ENCODE measurements at places on chromosomes 2 and 18.
A peak's percentile ranks its signal among the peaks of the same experiment; 100 is the strongest.

- DNase-seq, result no peak
These were observed 132.1 kb upstream of the STON1 start for GRCh38 chr2:48397846-48398245.

DNA sequence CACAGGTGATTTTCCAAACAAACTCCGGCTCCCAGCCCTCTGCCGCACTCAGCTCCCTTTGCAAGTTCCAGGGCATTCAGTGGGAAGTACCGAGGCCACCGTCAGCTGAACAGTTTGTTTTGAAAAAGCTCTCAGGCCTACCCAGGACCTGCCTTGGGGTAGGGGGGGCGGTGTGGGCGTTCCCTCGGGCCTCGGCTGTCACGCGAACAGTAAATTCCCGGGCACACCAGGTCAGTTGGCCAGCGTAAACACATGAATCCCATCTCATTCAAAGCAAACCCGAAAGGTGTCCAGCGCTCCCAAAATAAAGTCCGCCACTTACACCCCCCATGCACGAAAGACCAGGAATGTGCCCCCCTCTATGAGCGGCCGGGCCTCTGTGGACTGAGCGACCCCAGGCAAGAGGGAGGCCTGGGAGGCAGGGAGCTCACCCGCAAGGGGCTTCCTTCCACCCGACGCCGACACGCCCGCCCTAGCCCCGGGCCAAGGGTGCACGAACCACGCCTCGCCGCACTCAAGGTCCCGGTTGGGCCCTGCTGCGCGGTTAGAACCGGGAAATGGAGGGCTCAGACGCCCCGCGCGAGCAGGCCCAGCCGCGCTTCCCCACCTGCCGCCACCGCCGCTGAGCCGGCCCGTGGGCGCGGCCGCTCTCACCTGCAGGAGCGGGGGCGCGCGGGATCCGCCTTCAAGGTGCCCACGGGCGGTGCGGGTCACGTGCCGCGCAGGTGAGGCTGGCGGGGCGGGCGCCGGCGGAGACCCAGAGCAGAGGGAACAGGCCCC, at the start of gene WDSUB1:
Gene WDSUB1, minus strand, starts transcription at position 775 of the 780 bp plus-strand sequence. CDS start 3,634 bp downstream, outside the sequence.
- no peak for DNase-seq

GRCh38 chr18:36545821-36546427, 248.4 kb downstream of the FHOD3 start:
- no peak for DNase-seq

DNA sequence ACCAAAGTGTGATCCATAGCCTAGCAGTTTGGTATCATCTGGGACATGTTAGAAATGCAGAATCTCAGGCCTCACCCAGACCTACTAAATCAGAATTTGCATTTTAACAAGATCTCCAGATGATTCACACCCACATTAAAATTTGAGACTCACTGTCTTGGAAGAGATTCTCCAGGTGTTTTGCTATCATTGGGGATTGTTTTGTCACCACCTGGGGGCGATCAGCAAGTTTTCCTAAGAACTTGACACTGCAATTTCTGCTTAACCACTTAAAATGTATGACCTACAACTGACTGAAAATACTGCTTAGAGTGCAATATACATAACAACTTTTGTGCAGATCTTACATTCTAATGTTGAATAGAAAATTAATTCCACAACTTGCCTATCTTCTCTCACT, 18.9 kb upstream of the ITGA4 start:
- DNase-seq, result no peak

- no peak for DNase-seq
These were observed 582.3 kb downstream of the SLC4A3 start for GRCh38 chr2:220209751-220210150.

DNA sequence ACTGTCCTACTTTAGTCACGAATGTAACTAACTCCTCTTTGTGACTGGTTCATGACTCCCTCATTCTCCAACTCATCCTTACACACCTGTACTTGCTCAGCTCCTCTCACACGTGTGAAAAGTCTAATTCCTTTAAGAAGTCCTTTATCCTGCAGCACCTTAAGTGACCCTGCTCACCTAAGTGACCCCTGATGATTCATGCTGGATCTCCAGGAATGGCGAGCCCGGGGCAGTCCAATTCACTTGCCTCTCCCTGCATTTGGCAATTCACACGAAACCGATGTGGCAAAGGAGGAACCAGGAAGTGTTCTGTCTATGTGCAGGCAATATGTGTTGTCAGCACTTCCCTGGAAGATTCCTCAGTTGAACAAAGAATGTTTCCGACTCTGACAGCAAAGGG, 189.8 kb upstream of the NABP1 start:
- DNase-seq, result peak; percentile 63

GRCh38 chr2:171735991-171736710, 48.9 kb downstream of the DYNC1I2 start:
- no peak for DNase-seq

DNA sequence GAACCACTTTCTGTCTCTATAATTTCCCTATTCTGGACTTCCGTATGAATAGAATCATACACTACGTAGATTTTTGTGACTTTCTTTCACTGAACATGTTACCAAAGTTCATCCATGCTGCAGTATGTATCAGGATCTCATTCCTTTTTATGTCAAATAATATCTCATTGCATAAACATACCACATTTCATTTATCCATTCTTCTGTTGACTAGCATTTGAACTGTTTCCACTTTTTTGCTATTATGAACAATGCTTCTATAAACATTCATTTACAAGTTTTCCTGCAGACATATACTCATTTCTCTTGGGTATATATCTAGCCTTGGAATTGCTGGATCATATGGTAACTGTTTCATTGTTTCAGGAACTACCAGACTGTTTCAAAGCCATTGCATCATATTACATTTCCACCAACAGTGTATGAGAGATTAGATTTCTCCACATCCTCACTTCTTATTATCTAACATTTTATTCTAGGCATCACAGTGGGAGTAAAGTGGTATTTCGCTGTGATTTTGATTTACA, 186.2 kb downstream of the DYM start:
- no peak for DNase-seq

GRCh38 chr2:209592106-209592505, 168.3 kb downstream of the MAP2 start:
- no peak for DNase-seq

DNA sequence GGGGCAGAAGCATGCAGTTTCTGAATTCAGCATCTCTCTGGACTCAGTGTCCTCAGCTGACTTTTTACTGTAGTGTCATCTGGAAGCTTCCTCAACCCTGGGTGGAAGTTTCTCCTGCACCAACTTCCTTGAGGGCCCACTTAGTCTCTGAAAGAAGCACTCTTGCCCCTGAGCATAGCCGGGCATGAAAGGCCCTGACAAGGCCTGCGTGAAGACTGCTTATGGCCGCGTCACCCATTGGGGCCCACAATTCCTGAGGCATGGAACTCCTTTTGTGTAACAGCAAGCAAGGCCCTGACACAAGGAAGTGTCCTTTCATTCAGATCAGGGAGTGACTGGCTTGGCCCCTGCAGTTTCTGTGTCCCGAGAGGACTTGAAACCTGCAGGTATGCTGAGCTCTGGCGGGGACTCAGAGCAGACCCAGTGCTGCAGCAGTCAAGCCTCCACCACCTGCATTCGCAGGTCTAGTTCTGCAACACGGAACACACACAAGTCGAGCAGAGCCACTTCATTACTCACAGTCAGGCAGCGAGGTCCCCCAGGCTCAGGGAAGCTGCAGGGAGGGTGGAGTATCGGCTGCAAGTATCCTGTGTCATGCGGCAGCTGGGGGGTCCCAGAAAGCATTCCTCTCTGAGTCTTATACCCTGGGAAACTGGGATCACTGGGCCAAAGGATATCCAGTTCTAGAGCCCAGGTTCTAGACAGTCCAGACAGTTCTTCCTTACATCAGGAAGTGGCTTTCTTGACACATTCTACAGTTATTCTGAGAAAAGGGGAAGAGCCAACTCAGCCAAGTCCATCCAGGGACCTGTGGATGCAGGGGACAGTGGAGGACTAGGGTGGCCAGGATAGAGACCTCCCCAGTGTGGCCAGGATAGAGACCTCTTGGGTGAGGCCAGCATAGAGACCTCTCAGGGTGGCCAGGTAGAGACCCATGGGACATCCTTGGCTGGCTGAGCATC, 35.6 kb upstream of the PRLH start:
- DNase-seq, result no peak

DNA sequence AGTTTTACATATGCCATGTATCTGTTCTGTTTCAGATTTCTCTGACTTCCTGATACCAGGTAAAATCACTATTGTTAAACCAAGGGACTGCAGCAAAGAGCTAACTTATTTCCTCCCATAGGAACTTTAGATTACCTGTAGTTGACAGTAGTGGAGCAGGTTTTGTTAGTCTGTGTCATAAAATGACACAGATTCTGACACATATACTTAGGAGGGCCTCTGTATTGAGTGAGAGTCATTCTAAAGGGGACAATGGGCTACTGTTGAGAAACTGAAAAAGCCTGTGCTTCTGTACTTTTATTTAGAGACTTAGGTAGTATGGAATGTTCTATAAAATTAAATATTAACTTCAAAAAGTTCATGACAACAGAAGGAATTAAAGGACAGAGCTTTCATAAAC, 48.2 kb downstream of the KCMF1 start:
- peak; percentile 63 for DNase-seq

DNA sequence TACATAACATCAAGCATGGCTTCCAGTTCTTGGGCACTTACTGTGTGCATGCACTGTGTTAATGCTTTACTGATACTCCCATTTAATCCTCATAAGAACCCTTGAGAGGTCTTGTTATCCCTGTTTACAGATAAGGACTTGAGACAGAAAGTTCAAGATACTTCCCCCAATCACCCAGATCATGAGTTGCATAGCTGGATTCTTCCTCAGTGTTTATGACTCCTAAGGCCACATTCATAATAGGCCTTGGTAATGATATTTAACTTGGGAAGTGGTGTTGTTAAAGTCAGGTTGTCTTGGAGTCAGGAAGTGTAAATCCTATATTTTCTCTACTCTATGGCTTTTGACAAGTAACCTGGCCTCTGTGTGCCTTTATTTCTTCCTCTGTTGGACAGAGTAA, 22.7 kb downstream of the NOSTRIN start:
- no peak for DNase-seq

- no peak for DNase-seq
These were observed 206.2 kb downstream of the ARL4C start for GRCh38 chr2:234290671-234291070.

- DNase-seq, result no peak
These were observed 201.7 kb downstream of the SNTG2 start for GRCh38 chr2:1152375-1152774.

- DNase-seq, result no peak
These were observed 1.2 kb downstream of the SERTAD2 start for GRCh38 chr2:64652231-64653108.

- DNase-seq, result no peak
These were observed 866.5 kb upstream of the VRK2 start for GRCh38 chr2:57180042-57180567.

GRCh38 chr18:76827205-76828200, 5.1 kb downstream of the ZNF236 start:
- DNase-seq, result no peak

DNA sequence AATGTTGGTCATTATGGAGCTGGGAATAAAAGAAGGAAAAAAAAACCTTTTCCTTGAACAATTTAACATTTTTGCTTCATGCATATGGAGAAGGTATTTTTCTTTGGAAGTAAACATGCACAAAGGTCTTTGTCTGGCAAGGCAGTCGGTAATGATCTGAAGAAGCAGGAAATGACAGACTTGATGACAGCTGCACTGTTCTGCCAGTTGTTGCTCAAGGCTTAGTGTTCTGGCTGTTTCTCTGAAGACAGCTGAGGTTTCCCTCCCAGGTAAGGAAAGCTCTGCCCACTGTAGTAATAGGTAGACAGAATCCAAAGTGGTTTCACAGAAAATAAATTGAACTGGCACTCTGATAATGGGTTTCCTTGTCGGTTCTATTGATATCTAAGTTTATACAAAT, 308.4 kb upstream of the GCFC2 start:
- DNase-seq, result no peak

DNA sequence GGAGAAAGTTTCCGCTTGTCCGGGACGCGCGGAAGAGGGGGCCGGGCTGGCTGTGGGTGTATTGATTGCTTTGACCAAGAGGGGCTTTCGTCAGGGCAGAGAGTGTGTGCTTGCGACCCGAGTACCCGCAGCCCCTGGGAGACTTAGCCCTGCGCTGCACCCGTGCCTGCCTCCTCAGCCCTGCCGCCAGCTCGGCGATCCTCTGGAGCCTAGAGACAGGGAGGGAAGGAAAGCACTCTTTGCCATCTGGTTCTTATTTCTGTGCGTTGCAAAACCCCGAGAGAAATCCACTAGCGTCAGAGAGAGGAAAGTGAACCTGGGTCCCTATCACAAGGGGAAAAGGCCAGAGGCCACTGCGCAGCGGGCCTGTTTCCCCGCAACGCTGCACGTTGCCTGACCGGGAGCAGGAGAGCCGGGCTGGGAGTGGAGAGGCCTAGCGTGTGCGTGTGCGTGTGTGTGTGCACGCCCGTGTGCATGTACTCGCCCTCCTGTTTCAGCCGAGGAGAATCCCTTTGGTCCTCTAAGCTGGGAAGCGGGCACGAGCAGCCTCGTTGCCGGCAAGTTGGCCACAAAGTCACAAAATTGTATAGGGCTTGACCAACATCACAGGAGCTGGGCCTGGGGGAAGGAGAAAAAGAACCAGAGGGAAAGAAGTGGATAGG, 1.7 kb downstream of the SIX3 start:
- DNase-seq, result no peak

- no peak for DNase-seq
These were observed 89.0 kb downstream of the ZNF521 start for GRCh38 chr18:25262920-25263319.

DNA sequence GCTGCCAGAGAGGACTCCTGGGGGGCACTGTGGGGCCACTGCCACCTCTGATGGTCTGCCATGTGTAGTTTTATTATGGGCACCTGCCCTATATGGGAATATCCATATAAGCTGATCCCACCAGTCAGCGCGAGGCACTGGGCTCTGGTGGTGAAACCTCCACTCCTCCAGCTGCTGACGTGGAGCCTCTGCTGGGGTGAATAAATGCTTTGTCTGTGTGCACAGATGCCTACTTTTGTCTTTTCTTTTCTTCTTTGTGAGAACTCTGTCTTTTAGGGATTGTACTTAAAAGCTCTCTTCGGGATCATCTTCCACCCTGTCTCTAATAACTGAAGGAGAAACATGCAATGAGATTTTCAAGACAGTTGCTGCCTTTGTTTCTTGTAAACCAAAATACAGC, 68.9 kb upstream of the NCK2 start:
- DNase-seq, result no peak

GRCh38 chr2:28637066-28638047, 114.3 kb upstream of the PPP1CB start:
- no peak for DNase-seq

GRCh38 chr2:39411181-39411944, 25.7 kb downstream of the MAP4K3 start:
- peak; percentile 27 for DNase-seq
